ENCODE measurements at places on chromosomes 2 and 18. TPM values are rescaled to one million over a fixed set of nuclear protein-coding genes. Genes with fewer than 3 reads are reported as not detected.

GRCh38 chr2:26792720-26793119, 6.9 kb downstream of the CENPA start:
- DNase-seq = no peak

Gene NOP58
- total RNA-seq = 83.0 TPM

DNA sequence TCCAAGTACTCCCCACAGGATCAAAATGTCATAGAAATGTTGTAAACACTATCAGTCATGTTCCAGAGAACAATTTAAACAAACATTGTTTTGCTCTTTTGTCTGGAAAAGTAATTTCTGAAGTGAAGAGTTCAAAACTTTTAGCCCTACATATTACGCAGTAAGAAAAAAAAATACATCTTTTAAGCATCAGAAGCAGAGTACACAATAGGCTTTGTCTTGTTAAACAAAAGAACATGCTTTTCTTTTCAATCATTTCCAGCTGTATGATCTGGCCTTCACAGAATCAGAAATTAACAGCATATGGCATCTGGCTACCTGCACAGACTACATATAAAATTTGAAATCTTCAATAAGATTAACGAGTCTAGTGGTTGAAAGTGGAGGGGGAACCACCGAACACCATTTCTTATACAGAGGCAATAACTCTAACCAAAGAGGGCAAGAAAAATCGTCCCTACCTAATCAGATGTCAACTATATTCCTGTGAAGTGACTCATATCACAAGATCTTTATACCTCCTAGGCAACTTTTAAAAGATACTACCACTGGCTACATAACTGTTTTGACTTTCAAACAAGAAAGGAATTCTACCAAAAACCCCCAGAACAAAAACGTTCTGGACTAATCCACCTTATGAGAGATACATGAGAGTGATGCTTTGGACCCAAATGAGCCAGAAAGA, 149.3 kb downstream of the EXOC6B start:
- no peak for DNase-seq

- DNase-seq = no peak
These were observed 8.7 kb downstream of the TMEM169 start for GRCh38 chr2:216090369-216090786.
